ENCODE measurements at places on chromosomes 2 and 18.

DNA sequence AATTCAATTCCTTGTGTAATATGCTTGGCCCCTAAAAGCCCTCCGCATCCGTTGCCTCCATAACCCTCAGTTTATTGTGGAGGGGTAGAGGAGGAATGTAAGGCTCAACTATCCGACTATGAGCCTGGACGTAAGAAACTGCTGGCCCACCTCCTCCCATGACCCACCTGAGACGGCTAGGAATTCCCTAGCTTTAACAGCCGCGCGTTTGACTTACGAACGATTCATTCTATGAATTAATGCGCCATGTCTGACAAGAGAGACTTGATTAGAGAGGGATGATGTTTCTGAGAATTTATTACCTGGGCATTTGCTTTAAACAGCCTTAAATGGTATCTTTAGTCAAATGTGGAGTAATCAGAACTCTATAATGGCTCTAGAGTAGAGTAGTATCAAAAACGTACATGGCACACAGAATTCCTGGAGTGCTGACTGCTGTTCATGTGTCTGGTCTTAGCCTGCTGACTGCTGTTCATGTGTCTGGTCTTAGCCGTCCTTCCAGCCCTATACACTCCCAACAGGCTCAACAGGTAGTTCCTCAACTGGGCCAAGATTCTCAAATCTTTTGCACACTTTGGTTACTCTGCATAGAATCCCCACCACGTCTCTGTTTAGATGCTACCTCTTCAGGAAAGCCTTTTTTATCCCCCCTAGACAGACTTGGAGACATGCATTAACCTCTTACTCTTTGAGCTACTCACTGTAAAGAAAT, 899 bp upstream of the GFPT1 start:
- no peak for DNase-seq

GRCh38 chr2:37224063-37224462, 7.3 kb downstream of the CEBPZ start:
- no peak for DNase-seq

DNA sequence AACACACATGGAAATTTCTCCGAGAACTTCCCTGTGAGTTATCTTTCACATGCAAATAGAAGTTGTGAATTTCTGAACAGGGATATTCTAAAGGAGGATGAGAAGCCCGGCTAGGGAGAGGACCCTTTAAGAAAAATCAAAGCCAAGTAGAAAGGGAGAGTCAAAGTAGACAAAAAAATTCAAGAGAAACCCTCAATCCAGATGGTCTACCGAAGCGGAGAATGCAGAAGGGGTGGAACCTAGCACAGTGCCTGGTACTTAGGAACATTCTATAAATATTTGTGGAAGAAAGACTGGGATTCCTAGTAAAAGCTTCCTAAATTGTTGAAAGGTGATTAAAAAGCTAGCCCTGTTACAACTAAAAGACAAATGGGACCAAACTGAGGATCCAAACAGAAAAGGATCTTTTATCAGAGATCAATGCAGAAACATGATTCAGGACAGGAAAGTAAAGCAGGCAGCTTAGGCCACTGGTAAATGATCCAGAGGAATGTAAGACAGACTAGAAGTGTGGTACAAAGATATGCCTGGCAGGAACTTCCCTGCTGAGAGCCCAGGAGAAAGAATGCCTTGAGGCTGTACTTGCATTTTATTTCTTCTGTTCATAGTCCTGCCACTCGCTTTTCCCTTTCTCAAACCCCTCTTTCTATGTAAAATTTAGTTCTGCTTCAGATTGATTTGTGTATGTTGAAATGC, 19.5 kb upstream of the GLS start:
- no peak for DNase-seq

DNA sequence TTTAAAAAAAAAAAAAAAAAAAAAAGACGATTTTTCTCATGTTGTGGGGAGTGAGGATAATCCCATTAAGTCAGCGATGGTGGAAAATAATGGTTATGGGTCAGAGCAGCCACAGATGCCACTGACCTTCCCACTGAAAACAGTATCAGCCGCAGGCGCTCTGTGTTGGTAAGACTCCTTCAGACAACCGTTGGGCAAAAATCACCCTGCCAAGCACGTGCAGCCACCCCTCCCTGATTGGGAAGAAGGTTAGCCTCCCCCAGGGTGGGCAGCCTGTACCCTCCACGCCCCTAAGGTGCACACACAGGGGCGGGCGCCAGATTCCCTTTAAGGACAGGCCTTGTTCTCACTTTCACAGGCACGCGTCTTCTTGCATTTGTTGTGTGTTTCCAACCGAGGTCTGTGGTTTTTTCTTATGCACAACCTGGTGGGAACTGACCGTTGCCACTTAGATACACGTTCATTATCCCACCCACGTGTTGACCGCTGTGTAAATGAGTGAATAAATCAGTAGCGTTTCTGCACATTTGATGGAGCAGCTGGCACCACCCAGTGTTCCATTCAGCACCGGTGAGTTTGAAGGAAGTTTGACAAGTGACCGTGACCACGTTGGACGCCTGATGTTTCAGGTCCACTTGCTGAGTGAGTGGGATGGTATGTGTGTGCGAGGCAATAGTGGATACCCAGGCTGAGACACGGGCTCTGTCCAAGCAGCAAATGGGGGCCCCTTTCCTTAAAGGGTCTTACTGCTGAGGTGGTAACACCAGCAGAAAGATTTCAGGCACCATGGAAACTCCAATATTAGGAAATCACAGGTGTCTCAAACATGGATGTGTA, 197.8 kb downstream of the GBX2 start:
- DNase-seq = no peak

DNA sequence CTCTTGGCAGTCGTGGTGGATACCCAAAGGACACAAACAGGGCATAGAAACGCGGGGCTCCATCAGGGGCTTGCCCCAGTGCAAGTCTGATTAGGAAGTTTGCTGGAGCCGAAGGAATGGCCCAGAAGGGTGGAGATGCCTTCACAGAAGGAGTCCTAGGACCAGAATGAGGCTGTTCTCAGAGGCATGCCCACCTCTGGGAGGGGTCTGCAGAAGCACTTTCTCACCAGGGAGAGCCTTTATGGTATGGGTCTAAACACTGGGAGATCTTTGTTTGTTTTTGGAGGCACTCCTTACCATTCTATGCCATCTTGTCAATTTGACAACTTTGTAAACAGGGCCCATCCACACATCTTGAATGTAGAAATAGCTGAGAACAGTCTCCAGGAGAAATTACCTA, 75.0 kb downstream of the CRIM1 start:
- DNase-seq = no peak

DNA sequence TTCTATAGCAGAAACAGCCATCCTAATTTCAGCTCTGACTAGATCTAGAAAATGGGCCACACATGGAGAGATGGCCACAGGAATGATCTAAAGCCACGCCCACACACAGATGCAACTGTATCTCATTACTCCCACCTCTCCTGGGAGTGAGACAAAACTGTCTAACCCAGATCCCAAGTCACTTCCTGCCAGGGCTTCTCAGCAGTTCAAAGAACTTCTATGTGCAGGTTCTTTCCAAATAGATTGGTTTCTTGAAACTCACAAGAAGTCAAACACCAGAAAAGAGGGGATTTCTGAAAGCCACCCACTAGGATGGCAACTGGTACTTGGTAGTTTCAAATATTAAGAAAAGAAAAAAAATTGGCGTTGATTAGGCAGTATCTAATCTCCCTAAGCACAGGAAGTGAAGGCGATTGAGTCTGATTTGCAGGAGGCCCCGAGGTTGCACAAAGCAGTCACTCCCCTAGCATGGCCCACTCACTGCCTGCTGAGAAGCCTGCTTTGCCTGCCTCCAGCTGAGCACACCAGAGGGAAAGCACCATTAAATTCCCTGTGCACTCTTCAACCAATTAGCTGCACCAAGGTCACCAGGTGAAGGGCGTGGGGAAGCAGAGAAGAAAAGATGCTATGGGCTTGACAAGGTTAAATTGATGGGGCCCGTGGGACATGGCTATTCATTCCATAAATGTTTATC, 51.1 kb downstream of the PAPOLG start:
- DNase-seq = peak; percentile 34

DNA sequence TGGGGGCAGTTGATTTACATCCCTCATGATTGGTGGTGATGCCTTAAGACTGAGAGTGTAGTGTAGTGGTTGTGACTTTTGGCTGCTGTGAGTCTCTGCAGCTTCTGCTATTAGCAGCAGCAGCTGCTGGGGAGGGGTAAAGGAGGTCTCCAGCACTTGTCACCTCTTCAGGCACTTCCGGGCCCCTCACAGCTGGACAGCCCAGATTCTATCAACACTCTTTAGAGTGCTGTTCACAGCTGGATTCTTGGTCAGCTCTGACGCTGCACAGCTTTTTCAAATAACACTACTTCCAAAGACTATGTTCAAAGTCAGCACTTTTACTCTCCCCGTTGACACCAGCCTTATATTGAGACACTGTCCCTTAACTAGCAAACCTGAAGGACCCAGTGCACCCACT, 396.0 kb downstream of the MEIS1 start:
- DNase-seq = no peak

Measured in activated CD8-positive, alpha-beta memory T cell treated with anti-CD3 and anti-CD28 coated beads, Interleukin-2, amount 50 U/mL, for 4 hours (primary cell).